ENCODE measurements at places on chromosomes 5 and 9.

- no peaks in the 10 kb centered on the region for H3K27me3 ChIP-seq
- peaks cover 14% of the 10 kb centered on the region for H3K4me1 ChIP-seq
- H3K4me3 ChIP-seq: no peak overlapping the region
- no peak overlapping the region for H3K27ac ChIP-seq
- peaks cover 66% of the 10 kb centered on the region for H3K36me3 ChIP-seq
Observed at GRCh38 chr5:87347841-87348240, 64.9 kb downstream of the CCNH start.

- no peak overlapping the region for H3K4me3 ChIP-seq
- peaks cover 8% of the 10 kb centered on the region for H3K27me3 ChIP-seq
- no peaks in the 10 kb centered on the region for H3K36me3 ChIP-seq
Observed at GRCh38 chr9:138117836-138118235, 240.3 kb downstream of the CACNA1B start.

- DNase-seq: no peak
- peaks cover 6% of the 10 kb centered on the region for H3K27me3 ChIP-seq
- no peaks in the 10 kb centered on the region for H3K36me3 ChIP-seq
Observed at GRCh38 chr9:134627417-134628353, 13.9 kb upstream of the COL5A1 start.

GRCh38 chr5:24623031-24623430 is 21.7 kb downstream of the CDH10 start:
- H3K4me3 ChIP-seq: no peak overlapping the region
- no peaks in the 10 kb centered on the region for H3K36me3 ChIP-seq
- H3K27me3 ChIP-seq: no peaks in the 10 kb centered on the region
- no peak for DNase-seq
- H3K27ac ChIP-seq: no peak overlapping the region

GRCh38 chr5:39623291-39623865 is 198.6 kb upstream of the DAB2 start:
- H3K27ac ChIP-seq: no peak overlapping the region
- peaks cover 22% of the 10 kb centered on the region for H3K27me3 ChIP-seq
- no peak for DNase-seq
